HuH-7 (cell line): ENCODE measurements at places on chromosomes 13 and 19.
A peak's percentile ranks its signal among the peaks of the same experiment; 100 is the strongest.

GRCh38 chr19:30215248-30215647 lies 156.9 kb upstream of the ZNF536 start:
- no peak for DNase-seq

GRCh38 chr13:109781384-109782065 lies 4.9 kb downstream of the IRS2 start:
- no peak for DNase-seq

- peak; percentile 82 for DNase-seq
Measured at GRCh38 chr19:1025960-1026782, at the start of gene CNN2. Gene CNN2 (plus strand): TSS chr19:1026608. CDS start chr19:1026662, 54 bp downstream.

GRCh38 chr13:70386919-70387318 lies 278.7 kb upstream of the KLHL1 start:
- no peak for DNase-seq

- no peak for DNase-seq
Measured at GRCh38 chr19:30001791-30002190, 59.8 kb downstream of the URI1 start.

- no peak for DNase-seq
Measured at GRCh38 chr19:38711726-38712153, 32.5 kb downstream of the CAPN12 start.

GRCh38 chr19:19406878-19407632 lies 1.6 kb downstream of the GATAD2A start:
- peak; percentile 50 for DNase-seq

GRCh38 chr13:30872685-30873461 lies 33.2 kb upstream of the MEDAG start:
- DNase-seq = no peak

- no peak for DNase-seq
Measured at GRCh38 chr13:97235549-97236231, 13.6 kb downstream of the MBNL2 start.

DNA sequence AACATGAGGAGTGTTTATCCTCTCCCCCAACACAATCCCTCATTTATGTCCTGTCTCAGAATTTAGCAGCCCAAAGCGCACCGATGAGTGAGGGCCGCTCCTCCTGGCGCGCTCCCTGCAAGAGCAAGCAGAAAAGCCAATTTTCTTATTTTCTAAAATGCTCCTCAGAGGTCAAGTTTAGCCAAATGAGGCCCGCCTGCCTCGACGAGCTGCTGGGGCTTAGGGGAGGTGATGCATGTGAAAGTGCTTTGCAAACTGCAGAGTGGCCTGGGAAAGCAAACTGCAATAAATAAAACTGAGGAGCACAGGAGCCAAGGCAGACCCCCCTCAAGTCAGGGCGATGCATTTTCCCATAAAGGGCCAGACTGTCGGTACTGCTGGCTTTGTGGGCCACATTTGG lies 29.0 kb downstream of the CAPS start:
- no peak for DNase-seq

- no peak for DNase-seq
Measured at GRCh38 chr13:47896546-47896945, 104.5 kb downstream of the SUCLA2 start.

DNA sequence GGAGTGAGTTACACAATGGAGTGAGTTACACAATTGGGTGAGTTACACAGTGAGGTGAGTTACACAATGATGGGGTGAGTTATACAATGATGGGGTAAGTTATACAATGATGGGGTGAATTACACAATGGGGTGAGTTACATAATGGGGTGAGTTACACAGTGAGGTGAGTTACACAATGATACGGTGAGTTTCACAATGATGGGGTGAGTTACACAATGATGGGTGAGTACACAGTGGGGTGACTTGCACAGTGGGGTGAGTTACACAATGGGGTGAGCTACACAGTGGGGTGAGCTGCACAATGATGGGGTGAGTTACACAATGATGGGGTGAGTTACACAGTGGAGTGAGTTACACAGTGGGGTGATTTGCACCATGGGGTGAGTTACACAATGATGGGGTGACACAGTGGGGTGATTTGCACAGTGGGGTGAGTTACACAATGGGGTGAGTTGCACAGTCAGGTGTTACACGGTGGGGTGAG lies 52.5 kb upstream of the GAS6 start:
- DNase-seq = no peak

- DNase-seq = no peak
Measured at GRCh38 chr13:112071102-112071722, 4.3 kb downstream of the SOX1 start.

GRCh38 chr13:24911133-24911908 lies 147.4 kb downstream of the RNF17 start:
- DNase-seq = no peak

- no peak for DNase-seq
Measured at GRCh38 chr13:90118467-90119071, 1228.9 kb upstream of the MIR17HG start.

DNA sequence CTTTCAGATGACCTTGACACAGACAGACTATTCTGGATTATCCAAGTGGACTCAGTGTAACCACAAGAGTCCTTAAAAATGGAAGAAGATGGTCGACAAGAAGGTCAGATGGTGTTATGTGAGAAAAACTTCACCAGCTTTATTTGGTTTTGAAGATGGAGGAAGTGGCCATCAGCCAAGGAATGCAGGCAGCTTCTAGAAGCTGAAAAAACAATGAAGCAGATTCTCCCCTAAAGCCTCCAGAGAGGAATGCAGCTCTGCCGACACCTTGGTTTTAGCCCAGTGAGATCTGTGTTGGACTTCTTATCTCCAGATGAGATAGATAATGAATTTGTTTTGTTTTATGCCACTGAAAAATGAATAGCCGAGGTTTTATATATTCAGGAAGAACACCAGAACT lies 501.5 kb downstream of the DCT start:
- DNase-seq = no peak

DNA sequence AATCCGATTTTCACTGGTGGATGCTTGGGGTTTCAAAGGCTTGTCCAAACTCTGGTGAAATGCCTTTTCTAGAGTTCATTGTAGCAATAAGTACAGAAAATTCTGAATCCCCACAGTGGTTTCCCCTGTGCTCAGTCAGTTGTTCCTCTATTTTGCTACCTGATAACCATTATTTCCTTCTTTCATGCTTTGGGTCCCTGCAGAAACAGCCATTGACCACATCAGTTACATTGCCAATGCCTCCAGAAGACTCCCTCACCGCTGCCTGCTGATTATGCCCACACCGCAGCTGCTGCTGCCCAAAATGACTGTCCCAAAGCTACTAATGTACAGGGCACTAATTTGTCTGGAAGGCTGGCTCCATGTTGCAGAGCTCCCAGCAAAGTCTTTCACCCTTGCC lies 517.3 kb downstream of the KLF12 start:
- DNase-seq = no peak

DNA sequence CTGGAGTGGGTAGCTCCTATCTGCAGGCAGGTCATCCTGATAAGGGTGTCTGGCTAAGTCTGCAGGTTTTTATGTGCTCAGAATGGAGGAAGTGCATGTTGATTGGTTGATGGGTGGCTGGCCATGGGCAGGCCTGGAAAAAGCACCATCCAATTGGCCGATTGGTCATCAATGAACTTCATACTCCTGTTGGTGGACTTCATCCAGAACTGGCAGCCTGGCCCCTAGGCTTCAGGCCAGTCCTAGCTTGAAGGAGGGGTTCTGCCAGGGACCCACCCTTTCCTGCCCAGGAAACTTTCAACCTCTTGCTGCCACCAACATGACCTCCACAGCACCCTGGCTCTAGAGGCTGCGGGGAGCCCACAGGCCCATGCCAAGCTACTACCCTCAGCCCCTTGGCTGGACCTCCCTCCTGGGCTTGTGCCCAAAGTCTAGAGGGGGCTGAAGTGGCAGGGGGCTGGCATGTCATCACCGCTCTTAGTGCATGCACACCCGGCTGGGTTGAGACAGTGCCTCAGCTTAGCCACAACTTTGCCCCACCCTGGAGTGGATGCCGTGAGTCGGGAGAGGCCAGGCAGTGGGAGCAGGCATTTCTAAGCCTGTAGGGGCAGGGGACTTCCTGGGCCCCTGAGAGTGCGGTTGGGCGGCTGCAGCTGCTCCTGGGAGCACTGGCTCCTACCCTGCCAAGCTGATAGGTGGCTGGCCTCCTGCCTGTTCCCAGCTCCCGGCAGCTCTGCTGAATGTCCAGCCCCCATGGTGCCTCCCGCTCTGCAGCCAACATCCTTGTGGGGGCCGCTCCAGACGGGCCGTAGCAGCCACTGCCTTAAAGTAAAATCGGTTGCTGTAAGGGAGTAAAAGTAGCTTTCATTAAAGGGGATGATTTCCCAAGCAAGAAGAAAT lies 13.2 kb downstream of the DNAJC15 start:
- no peak for DNase-seq

GRCh38 chr13:43587376-43587775 lies 199.4 kb downstream of the ENOX1 start:
- DNase-seq = no peak

GRCh38 chr19:48255376-48256303 lies at the start of gene CARD8:
Gene CARD8 (minus strand): TSS chr19:48255912. CDS start chr19:48241020, 14,892 bp downstream.
- DNase-seq = peak; percentile 65

DNA sequence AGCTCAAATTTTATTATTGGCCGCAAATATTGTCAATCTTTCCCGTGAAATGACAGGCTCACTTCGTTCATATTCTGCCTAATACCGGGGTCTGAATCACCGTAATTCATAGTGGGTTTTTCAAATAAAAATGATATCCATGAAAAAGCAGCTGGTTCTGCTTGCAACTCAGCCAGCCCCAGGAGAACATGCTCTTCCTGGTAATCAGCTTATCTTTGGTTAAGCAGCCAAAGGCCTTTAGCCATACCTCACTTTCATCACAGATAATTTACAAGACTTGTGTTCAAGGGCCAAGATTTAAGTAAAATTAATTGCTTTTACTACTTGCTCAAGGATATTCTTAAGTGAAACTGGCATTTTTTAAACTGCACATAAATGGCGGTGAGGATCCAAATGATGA lies 22.5 kb downstream of the RNASEH2B start:
- no peak for DNase-seq

- no peak for DNase-seq
Measured at GRCh38 chr19:17989425-17990094, 18.4 kb upstream of the ARRDC2 start.

DNA sequence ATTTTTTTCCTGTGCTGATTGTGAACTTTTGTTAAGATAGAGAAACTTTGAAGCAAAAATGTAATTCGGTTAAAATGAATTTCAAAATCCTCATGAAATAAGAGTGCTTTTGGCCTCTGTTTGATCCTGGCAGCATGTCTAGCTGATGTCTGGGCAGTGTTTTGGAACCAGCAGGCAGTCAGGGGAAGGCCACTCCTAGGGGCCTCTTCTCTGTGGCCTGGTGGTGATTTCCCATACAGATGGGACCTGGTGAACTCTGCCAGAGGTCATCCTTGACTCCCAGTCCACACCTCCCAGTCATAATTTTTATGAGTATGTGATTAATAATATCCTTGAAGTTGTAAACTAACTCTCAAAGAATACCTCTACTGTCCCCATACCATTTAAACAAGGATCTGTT lies 226.6 kb downstream of the PCCA start:
- DNase-seq = no peak

DNA sequence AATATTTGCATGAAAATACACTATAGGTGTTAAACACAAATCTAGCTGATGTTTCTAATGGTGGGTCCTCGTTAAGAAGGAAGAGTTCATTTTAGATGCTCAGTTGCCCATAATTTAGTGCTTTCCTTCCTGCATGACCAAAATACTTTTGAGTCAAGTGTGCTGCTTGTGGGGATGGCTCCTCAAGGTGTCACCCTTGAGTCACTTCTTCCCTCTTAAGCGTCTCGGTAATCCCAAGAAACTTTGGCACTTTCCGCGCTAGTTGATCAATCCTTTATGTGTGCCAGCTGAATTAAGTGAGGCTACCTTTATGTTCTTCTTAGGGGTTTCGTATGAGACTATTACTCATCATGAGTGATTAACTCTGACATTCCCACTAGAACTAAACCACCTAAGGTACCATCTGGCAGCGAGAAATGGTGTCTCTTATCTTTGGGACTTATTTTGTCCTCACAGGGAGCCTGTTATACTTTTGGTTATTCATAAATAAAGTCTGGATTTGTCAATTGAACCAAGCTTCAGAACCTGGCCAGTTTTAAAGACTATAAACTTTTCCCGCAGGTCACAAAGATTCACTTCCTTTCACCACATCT lies 106.8 kb downstream of the NHLRC3 start:
- DNase-seq = peak; percentile 11

- peak; percentile 46 for DNase-seq
Measured at GRCh38 chr13:51636349-51636890, 52.2 kb downstream of the WDFY2 start.

GRCh38 chr19:18423258-18424020 lies 4.2 kb downstream of the SSBP4 start:
- no peak for DNase-seq

DNA sequence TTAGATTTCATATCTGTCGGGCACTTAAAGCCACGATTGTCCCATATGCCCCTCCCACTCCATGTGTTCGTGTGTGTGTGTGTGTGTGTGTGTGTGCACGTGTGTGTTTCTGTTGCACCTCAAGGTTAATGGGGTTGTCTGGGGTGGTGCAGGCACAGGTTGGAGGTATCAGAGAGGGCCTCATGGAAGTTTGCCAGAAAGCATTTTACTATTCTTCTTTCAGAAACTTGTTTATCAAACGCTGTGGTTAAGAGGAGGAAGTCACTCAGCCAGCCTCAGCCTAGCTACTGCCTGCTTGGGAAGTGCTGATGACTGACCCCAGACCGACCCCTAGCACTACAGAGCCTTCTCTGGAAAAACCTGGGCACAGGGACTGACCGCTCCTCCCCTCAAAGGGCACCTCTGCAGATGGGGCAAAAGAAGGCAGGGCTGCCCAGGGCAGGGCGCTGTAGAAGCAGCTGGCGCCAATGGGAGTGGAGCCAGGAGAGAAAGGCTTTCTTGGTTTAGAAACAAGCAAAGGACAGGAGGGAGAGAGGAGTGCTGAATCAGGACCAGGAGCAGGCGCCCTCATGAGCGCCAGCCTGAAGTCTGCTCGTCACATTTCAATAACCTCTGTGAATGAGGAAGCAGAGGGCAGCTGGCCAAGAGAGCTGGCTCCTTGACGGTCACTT lies 3.9 kb downstream of the SIAH3 start:
- DNase-seq = no peak

GRCh38 chr13:69617587-69617986 lies 490.0 kb upstream of the ATXN8OS start:
- DNase-seq = peak; percentile 4

GRCh38 chr13:29489650-29490560 lies 105.6 kb downstream of the SLC7A1 start:
- DNase-seq = no peak
